Fibroblast of skin of right biceps (primary cell): ENCODE measurements at places on chromosomes 6 and 20.

- DNase-seq = no peak
Measured at GRCh38 chr6:27121640-27122039, 125.9 kb upstream of the PRSS16 start.

- DNase-seq = no peak
Measured at GRCh38 chr20:42095221-42095620, 477.0 kb upstream of the CHD6 start.

DNA sequence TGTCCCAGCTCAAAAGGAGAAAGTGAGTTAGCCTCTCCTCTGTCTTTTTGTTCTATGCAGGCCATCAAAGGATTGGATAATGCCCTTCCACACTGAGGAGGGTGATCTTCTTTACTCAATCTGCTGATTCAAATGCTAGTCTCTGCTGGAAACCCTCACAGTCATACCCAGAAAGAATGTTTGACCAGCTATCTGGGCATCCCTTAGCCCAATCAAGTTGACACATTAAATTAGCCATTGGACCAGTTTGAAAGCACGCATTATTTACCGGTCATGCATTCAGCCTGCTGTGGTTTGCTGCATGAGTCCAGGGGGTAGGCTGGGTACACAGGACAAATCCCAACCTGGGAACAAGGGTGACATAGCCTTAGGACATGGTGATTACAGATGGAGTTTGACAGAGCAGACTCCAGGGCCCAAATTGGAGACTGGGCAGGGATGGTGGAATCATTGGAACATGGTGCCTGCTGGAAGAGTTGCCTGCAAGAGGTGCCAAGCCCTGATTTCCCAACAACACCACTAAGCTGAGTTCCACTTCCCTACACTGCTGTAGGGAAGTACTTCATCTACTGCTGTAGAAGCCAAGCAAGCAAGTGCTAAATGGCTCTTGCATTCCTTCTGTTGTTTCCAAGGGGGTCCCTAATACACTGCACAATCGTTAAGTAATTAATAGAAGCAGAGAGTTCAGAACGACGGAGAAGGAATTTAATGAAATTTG is 87.7 kb downstream of the RNF182 start:
- no peak for DNase-seq

DNA sequence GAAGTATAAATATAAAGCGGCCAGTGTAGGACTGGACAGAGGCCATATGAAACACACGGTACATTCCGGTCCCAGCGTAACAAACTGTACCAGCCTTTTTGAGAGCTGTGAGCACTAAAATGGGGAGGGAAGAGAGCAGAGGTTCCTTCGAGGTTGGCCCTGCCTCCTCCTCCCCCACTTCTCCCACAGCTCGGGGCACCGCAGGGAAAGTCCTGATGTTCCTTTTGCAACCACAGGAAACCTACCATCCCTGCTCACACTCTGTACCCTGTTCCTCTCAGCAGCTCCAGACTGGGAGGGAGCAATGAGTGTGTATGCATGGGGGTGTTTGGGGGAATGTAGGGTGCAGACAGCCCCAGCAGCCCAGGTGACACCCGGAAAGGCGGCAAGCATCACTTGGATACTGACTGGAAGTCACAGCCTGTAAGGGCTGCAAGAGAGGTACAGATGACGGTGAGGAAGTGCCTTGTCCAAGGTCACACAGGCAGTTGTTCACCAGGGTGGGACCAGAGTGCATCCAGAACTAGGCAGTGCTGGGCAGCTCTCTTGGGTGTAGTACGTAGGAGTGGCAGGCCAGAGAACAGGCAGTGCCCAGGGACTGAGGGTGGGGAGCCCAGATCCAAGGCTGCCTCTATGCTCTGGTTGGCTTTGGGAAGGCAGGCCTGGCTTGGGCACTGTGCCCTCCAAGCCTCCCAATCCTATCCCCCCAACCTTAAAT is 11.0 kb upstream of the ARMC12 start:
- no peak for DNase-seq

GRCh38 chr20:58886546-58886945 is 34.0 kb downstream of the GNAS start:
- no peak for DNase-seq
